ENCODE measurements at places on chromosomes 13 and 19.

- DNase-seq: no peak
Measured at GRCh38 chr19:45542234-45542668, 35.0 kb downstream of the VASP start.

- DNase-seq: no peak
Measured at GRCh38 chr19:56637976-56638555, 4.9 kb upstream of the SMIM17 start.

DNA sequence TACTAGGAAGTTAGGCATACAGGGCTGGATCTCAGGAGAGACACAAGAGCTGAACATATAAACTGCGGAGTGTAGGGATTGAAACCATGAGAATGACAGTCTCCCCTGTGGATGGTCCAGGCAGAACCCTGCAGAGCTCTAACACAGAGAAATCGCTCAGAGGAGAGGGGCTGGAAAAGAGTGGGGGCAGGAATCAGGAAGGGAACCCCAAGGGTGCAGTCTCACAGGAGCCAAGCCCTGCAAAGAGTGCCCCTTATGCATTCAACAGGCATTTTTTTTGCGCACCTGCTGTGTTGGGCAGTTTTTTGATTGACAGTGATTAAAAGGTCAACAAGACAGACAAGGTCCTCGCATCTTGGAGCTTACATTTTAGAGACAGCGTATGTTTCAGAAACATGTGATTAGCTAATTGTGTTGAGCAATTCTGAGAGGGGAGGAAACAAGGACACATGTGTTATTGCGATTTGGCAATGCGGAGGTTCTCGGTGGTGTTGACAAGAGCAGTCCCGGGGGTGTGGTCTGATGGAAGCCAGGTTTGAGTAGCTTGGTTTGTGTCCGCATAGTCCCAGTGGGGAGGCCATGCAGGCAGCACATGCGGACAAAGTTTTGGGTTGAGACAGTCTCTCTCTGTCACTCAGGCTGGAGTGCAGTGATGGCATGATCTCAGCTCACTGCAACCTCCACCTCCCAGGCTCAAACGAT lies 182.6 kb upstream of the IRS2 start:
- no peak for DNase-seq

- no peak for DNase-seq
Measured at GRCh38 chr13:44321961-44322360, 51.7 kb upstream of the SERP2 start.

DNA sequence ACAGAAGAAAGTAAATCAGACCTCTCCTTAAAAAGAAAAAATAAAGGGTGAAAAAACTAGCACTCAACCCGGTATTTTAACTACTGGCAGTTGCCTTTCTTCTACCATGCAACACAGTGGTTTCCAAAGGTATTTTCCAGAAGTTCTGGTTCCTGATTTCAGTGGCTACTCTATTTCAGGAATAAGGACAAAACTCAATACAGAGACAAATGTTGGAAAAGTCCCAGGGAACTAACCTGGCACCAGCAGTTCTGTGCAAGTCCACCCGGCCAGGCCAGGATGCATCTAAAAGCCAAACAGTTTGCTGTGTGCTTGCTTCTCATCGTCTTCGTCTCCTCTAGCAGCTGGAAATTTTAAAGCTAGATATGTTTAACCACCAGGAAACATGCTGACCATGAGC lies 52.5 kb downstream of the FOXO1 start:
- DNase-seq: no peak

DNA sequence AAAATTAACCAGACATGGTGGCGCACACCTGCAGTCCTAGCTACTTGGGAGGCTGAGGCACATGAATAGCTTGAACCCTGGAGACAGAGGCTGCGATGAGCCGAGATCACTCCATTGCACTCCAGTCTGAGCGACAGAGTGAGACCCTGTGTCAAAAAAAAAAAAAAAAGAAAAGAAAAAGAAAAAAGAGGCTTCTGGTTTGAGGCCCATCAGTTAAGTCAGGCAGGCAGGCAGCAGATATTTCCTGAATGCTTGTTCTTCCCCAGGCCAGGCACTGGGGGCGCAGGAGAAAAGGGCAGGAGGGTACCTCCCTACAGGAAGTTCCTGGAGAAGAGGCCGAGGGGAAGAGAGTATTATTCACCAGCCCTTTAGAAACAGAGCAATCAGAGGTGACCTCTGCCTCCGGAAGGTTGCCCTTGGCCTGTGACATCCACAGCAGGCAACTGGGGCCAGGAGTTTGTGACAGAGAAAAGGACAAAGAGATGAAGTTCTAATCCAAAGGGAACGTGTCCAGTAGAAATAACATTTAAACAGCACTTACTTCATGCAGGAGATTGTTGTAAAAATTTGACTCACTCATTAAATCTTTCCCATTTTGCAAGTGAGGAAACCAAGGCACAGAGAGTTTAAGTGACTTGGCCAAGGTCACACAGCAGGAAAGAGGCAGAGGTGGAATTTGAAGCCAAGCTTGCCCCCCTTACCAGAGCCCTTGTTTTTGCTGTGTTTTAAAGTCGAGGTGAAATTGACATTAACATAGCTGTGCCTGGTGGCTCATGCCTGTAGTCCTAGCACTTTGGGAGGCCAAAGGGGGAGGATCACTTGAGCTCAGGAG lies 4.3 kb upstream of the RLN3 start:
- DNase-seq: no peak

- no peak for DNase-seq
Measured at GRCh38 chr19:977058-977464, 7.1 kb upstream of the WDR18 start.

GRCh38 chr13:38308736-38309135 lies 40.9 kb upstream of the UFM1 start:
- DNase-seq: no peak

GRCh38 chr13:73065036-73065435 lies 6.2 kb downstream of the KLF5 start:
- no peak for DNase-seq

- DNase-seq: no peak
Measured at GRCh38 chr13:74289861-74290773, 155.9 kb upstream of the KLF12 start.

DNA sequence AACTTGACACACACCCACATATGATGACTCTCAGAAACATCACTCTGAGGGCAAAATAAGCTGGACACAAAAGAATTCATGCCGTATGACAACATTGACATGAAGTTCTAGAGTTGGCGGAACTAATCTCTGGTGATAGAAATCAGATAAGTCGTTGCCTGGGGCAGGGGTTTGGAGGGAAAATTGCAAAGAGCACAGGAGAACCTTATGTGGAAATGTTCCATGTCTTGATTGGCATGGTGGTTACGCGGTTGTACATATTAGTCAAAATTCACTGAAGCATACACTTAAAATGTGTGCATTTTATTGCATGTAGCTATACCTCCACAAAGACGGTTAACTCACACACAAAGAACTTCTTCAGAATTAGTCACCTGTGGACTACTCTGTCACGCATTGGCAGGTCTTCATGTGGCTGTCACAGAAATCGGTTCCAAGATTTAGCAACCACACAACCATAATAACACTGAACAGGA lies 137.8 kb upstream of the GJB6 start:
- no peak for DNase-seq

DNA sequence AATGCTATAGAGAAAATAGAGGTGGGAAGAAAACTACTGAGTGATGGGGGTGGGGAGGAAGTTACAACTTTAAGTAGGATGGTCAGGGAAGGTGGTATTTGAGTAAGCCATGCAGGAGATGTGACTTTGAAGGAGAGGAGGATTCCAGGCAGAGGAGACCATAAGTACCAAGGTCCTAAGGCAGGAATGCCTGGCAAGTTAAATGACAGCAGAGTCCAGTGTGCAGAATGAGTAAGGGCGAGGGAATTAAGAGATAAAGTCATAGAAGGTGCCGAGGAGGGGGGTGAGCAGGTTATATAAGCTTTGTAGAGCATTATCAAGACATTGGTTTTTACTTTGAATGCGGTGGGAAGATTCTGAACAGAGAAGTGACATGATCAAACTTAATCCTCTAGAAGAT lies 43.2 kb upstream of the WDFY2 start:
- no peak for DNase-seq

- no peak for DNase-seq
Measured at GRCh38 chr19:41479757-41480191, 36.8 kb downstream of the ERICH4 start.

- DNase-seq: no peak
Measured at GRCh38 chr13:75399168-75399878, 82.6 kb downstream of the TBC1D4 start.

- DNase-seq: no peak
Measured at GRCh38 chr19:50486823-50487515, 10.3 kb upstream of the GARIN5A start.

DNA sequence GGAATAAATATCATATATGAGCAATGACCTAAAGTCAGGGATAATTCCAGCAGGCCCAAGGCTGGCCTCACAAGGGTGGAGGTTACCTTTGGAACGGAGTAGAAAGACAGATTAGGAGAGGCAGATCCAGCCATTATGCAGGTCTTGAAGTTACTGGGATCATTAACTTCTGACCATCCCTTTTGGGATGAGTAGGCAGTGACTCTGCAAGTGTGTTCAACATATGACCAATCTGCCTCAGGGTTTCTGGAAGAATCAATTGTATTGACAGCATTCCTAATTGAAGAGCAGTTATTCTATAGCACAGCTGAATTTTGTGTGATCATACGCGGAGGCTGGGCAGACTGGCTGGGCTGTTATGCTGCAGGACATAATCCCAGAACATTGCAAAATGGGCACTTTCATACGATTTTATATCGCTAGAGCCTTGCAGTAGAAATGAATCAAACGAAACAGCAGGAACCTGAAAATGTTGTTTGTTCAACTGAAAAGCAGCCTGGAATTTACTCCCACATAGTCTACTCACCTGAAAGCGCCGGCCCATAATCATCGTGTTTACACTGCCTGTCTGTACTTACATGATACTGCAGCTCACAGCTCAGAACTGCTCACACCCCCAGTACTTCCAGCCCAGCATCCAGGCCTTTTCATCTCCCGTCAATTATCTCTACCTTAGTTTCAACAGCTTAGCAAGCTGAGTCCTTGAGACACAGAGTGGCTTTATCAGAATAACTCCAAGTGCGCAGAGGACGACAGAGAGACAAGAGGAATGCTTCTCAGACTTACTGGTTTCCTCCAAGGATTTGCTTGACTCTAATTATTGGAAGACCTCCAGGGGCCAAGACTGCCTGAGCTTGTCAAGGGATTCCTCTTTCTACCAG lies 556.1 kb downstream of the EFNB2 start:
- no peak for DNase-seq

- DNase-seq: no peak
Measured at GRCh38 chr13:37587236-37587635, 11.3 kb downstream of the POSTN start.

DNA sequence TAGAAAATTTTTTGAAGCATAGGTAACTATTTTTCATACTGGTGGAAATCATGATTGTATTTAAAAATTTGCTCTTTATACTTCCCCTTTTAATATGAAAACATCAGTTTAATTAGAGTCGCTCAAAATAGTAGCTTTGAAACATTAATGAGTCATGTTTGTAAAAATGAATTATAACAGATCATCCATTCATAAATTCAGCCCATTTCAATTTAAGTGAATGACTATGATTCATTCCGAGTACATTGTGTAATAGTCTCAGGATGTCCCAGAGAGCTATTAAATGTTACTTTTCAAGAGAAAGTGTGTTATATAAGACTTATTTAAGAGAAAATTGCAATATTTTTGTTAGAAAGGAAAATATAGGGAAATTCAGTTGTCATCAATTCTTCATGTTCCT lies 111.0 kb downstream of the FNDC3A start:
- no peak for DNase-seq

DNA sequence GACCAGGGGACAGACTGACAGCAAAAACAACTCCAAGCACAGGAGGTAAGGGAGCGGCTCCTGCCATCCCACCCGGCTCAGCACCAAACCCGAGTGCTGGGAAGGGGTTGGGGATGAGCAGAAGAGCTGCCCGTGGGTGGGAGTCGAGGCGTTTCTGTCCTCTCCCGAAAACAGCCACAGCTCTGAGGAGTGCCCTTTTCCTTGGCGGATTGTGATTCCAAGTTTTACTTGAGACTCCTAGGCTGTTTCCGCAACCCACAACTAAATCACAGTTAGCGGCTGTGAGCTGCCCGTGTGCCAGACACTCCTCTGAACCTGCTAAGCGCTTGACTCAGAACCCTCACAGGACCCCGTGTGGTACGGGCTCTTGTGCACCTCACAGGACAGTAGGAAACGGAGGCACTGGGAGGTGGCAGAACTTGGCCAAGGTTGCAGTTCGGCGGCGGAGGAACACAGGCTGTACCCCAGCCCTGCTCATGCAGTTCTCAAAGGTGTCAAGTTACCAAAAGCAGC lies 21.4 kb downstream of the CFAP97D2 start:
- DNase-seq: no peak

GRCh38 chr19:3543150-3544057 lies 4.4 kb downstream of the TEKTIP1 start:
- no peak for DNase-seq
